ENCODE measurements at places on chromosomes 11 and 22. TPM values are rescaled to one million over a fixed set of nuclear protein-coding genes. Genes with fewer than 3 reads are reported as not detected.

SCGB1C1 gene
- not detected for total RNA-seq

SLC15A3 gene
- 18.0 TPM for total RNA-seq

LRRC74B gene
- total RNA-seq: not detected

PLA2G3 gene
- total RNA-seq: not detected

RAG2 gene
- total RNA-seq: not detected

PMM1 gene
- 17.2 TPM for total RNA-seq

OR52N4 gene
- total RNA-seq: not detected

OR8D4 gene
- not detected for total RNA-seq

PYGM gene
- total RNA-seq: 6.8 TPM

DENND6B gene
- 2.0 TPM for total RNA-seq

NNMT gene
- total RNA-seq: 192 TPM

TPBGL gene
- 0.28 TPM for total RNA-seq

MS4A15 gene
- not detected for total RNA-seq

FOLH1 gene
- total RNA-seq: 0.28 TPM

CHEK1 gene
- 42.9 TPM for total RNA-seq

ZNF280B gene
- total RNA-seq: 0.58 TPM

CALCA gene
- not detected for total RNA-seq

CLTCL1 gene
- total RNA-seq: 15.2 TPM

KCTD14 gene
- 0.56 TPM for total RNA-seq

VPREB1 gene
- not detected for total RNA-seq

IL17RA gene
- total RNA-seq: 6.5 TPM

KIF18A gene
- 29.1 TPM for total RNA-seq

NTM gene
- 43.3 TPM for total RNA-seq

Data from regular cardiac myocyte (primary cell).